ENCODE measurements at places on chromosomes 3 and 15.

- peak; percentile 19 for DNase-seq
Observed at GRCh38 chr3:47645551-47645950, 66.9 kb upstream of the CSPG5 start.

- DNase-seq, result no peak
Observed at GRCh38 chr3:113103588-113103987, 107.8 kb upstream of the BOC start.

DNA sequence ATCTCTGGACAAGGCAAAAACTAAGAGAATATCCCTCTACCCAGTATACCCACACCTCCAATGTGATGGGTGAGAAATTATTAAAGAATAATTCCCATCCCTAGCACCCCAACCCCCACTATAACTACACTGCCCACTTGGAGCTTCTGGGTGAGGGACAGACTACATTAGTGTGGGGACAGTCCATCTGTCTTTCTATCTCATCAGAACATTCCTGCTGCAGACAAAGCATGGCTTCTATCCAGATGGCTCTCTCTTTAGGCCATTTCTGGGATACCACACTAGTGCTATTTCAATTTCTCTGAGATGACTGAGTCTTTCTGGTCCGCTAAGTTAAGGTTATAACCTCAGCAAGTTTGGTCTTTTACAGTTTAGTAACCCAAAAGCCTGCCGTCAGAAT, 6.6 kb downstream of the CSNK1G1 start:
- no peak for DNase-seq

GRCh38 chr15:70826634-70827033, 27.3 kb downstream of the LARP6 start:
- DNase-seq, result peak; percentile 88

- DNase-seq, result peak; percentile 66
Observed at GRCh38 chr3:11757441-11757875, 89.2 kb downstream of the TAMM41 start.

- no peak for DNase-seq
Observed at GRCh38 chr3:117990627-117991026, 1044.0 kb downstream of the IGSF11 start.

DNA sequence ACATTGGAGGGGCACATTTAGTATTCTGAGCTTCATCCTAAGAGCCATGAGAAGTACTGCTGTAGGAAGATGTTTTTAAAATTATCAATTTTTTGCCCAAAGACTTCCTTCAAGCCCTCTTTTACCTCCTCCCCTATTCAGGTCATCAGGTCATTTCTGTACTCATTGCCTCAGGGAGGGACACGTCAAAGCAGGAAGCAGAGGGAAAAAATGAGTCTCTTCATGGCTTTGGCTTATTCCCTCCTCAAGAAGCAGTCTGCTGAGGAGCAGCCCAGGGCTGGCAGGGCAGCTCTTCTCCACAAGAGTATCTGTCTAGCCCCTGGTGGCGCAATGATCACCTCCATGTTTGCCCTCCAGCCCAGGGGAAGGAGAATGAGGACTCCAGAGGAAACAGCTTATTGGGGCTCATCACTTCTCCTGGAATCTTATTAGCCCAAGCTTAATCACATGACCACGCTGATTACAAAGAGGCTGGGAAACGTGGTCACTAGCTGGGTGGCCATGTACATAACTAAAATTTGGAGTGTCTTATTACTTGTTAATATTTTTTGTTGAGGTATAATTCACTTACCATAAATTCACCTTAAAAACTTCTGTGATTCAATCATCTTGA, 44.2 kb upstream of the GATA2 start:
- DNase-seq, result no peak

Data from fibroblast of villous mesenchyme (primary cell).